PC-9 (cell line): ENCODE measurements at places on chromosomes 3 and 15.

- no peak overlapping the region for H3K4me3 ChIP-seq
- no peaks in the 10 kb centered on the region for H3K4me1 ChIP-seq
- no peaks in the 10 kb centered on the region for H3K36me3 ChIP-seq
- H3K27me3 ChIP-seq = peaks cover 50% of the 10 kb centered on the region
- DNase-seq = no peak
Measured at GRCh38 chr3:68931406-68932149, 769 bp downstream of the TAFA4 start.

DNA sequence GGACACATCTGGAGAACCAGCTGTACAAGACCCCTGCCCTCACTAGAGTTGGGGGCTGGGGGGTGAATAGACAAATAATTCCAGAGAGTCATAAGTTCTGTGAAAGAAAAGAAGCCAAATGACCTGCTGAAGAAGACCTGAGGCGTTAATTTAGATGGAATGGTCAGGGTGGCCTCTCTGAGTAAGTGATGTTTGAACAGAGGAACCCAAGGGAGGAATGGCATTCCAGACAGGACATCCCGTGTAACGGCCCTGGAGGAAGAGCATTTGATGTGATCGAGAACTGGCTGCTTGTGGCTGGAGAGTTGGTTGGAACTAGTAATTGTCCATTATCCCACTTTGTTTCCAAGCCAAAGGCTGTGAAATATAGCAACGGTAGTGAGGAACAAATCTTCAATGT lies 1.7 kb downstream of the NR2C2 start:
- no peak for DNase-seq
- peak overlapping the region; percentile 73 for H3K4me3 ChIP-seq
- no peaks in the 10 kb centered on the region for H3K27me3 ChIP-seq
- H3K36me3 ChIP-seq = peaks cover 10% of the 10 kb centered on the region; the same call in 1 of the 2 replicates
- H3K27ac ChIP-seq = no peak overlapping the region
- peaks cover 20% of the 10 kb centered on the region; the same call in 1 of the 2 replicates for H3K4me1 ChIP-seq

DNA sequence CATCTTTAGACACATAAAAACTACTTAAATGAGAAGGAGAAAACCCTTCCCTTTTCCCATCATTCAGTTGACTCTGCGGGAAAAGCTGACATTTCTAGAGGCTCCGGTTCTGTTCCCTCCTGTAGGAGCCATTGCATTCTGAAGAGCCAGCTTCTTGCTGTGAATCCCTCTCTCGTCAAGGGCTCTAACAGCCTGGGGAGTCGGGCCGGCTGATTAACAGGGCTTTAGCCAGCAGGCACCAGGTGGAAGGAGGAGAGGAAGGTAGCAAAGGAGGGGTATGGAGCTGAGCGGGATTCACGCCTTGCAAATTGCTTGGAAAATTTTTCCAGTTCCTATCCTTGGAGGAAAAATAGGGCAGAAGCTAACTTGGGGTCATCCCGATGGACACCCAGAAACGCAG lies 108.3 kb upstream of the UBE2E1 start:
- no peak overlapping the region for H3K27ac ChIP-seq
- peaks cover 8% of the 10 kb centered on the region for H3K4me1 ChIP-seq
- no peak for DNase-seq
- no peaks in the 10 kb centered on the region for H3K36me3 ChIP-seq
- H3K27me3 ChIP-seq = no peaks in the 10 kb centered on the region
- no peak overlapping the region for H3K4me3 ChIP-seq

DNA sequence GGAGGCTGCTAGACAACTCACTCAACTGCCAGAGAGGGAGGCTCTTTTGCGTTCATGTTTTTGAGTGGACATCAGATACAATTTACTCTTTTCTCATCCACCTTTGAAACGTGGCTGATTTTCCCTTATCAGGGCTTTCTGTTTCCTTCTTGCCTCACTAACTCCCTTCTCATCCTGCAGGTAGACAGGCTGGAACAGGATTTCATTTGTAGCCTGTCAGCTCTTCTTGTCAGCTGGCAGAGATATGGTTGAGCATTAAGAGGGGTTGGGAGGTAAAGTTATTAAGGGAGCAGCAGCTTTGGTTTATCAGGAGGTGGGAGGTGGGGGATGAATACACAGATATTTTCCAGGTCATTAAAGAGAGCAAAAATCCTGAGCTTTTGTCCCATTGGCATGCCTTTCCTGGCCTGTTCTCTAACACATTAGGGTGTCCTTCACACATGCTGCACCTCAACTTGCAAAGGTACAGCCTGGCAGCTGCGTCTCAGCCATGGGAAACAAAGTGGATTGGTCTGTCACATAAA lies 73.5 kb downstream of the PPM1L start:
- H3K36me3 ChIP-seq = no peaks in the 10 kb centered on the region
- H3K27me3 ChIP-seq = no peaks in the 10 kb centered on the region
- H3K4me1 ChIP-seq = no peaks in the 10 kb centered on the region
- DNase-seq = no peak

DNA sequence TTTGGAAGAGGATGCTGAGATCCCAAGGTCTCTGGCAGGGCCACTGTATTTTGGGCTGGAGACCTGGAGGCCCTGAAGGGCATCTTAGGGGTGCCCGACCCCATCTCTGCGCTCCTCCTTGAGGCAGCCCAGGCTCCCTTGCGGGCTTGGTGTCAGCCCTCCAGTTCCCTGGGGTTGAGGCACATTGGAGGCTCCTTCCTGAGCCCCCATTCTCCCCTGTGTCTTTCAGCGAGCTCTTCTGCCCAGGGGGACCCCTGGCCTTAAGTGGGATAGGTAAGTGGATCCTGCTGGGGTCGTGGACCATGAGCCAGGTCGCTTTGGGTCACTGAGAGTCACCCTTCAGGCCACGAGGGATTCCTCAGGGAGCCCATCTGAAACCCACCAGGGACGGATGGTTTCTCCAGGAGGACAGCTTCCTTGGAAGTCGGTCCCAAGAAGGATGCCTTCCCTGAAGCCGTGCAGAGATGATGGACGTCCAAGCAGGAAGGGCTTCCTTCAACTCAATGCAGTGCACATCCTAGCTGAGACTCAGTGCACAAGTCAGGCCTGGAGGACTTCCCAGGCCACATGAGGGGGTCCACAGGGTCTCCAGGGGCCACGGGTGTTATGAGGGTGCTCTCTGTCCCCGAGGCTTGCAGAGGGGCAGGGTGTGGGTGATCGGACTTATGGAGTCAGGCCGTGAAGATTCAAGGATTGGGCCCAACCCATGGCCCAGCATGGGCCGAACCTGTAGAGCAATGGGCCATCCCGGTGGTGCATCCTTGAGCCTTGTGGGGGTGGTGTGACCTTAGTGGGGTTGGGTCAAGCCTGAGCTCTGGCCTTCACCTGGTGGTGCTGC lies 224.3 kb downstream of the SNRPN start:
- no peak overlapping the region for H3K27ac ChIP-seq
- H3K4me1 ChIP-seq = no peaks in the 10 kb centered on the region
- no peak overlapping the region for H3K4me3 ChIP-seq
- no peaks in the 10 kb centered on the region for H3K27me3 ChIP-seq
- H3K36me3 ChIP-seq = no peaks in the 10 kb centered on the region

GRCh38 chr3:163916596-163917560 lies 1161.4 kb downstream of the SI start:
- H3K4me3 ChIP-seq = no peak overlapping the region
- H3K27ac ChIP-seq = no peak overlapping the region
- DNase-seq = no peak
- no peaks in the 10 kb centered on the region for H3K36me3 ChIP-seq
- H3K27me3 ChIP-seq = no peaks in the 10 kb centered on the region
